Germinal center (tissue), 1 donor: ENCODE measurements at places on chromosomes 7 and 10.

GRCh38 chr10:132391676-132392020, 5.4 kb upstream of the PWWP2B start:
- no peak for DNase-seq

DNA sequence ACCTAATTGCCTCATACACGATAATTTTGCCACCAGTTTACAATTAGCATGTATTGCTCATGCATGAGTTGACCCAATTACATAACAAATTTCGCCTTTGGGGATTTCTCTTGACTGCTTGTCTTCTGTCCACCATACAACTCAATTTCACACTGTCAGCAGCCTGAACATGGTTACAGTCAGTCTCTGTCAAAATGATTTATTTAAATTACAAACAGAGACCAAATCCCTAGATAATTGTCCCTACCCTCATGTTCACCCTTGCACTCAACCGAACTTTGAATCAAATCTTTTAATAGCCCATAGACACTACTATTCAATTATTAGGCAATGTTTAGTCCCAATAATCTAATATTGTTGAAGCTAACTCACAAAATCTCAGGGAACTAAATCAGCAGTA, 59.7 kb upstream of the NEBL start:
- DNase-seq, result no peak

- no peak for DNase-seq
Measured at GRCh38 chr7:4722960-4723630, 41.0 kb downstream of the FOXK1 start.

DNA sequence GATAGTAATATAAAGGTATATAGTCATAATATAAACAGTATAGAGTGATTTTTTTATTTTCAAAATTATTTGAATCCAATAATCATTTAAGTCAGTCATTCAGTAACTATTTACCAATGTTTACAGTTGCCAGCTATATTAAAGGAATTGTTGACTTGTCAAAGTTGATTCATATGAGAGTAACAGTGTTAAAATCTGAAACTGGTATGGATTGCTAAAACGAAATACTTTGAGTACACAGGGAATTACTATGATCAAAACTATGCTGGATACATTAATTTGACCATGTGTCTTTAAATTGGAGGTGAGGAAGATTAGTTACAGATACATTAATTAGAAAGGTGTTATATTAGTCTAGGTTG, 282.6 kb downstream of the ADK start:
- DNase-seq, result no peak

DNA sequence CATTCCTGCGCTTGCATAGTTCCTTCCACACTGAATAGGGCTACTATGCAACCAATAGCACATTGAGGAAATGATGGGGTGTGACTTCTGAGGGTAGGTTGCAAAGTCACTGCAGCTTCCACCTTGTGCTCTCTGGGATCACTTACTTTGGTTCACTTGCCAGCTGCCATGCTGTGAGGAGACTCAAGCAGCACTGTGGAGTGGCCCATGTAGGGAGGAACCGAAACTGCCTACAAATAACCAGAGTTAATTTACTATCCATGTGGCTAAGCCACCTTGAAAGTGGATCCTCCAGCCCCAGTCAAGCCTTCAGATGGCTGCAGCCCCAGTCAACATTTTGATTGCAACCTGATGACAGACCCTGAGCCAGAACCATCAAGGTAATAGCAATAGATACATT, 64.3 kb downstream of the FAM204A start:
- DNase-seq, result no peak

GRCh38 chr7:105863876-105864275, 12.5 kb downstream of the ATXN7L1 start:
- DNase-seq, result no peak

GRCh38 chr7:42035210-42035609, 201.8 kb downstream of the GLI3 start:
- no peak for DNase-seq

DNA sequence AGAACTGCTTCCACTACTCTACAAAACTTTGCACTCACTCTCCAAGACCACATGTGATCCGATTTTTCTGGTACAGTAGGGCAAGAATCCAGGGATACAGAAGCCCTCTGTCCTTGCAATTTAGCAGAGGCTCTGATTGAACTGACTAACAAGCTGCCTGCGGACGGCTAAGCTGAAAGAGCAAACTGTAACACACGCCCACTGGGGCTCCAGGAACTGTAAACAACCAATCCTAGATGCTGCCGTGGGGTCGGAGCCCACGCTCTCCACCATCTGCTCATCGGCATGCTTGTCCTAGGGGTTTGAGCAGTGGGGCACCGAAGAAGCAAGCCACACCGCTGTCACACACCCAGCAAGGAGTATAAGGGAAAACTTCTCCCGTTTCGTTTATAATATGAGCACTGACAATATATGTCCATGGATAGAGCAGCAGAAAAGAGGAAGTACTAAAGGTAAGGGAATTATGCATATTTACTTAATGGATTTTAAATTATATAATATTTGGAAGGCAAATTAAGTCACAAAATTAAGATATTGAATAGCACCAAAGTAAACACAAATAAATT, 634.4 kb upstream of the POT1 start:
- no peak for DNase-seq

DNA sequence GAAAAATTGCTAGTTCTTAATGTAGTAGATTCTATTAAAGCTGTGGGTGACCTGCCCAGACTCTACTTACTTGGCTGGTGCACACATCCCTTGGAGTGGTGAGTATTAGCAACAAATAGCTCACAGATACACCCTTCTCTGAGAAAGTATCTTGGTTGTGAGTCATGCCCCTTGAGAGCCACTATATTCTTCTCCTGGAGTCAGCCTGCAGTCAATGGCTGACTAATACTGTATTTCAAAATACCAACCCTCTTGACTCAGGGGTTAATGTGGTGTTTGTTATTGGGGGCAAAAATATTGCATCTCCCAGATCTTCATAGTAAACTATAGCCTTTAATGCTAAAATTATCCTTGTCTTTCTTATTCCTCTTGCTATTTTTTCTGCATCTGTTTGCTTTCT, 354.9 kb downstream of the BMPER start:
- DNase-seq, result no peak

DNA sequence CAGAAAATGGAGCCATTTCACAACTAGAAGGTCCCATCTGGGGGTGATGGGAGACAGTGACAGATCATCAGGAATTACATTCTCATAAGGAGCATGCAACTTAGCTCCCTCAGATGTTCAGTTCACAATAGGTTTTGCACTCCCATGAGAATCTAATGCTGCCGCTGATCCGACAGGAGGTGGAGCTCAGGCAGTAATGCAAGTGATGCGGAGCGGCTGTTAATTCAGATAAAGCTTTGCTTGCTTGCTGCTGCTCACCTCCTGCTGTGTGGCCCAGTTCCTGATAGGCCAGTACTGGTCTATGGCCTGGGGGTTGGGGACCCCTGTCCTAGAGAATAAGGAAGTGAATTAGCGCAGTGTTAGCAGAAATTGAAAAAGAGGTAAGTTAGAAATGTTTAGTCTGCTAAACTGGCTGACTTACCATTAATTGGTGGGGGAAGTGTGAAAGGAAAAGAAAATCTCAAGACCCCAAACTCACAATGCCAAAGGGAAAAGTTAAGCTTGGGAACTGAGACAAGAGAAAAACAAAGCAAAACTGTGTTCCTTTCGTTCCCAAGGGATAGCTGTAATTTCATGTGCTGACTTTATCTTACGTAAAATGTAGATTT, 76.4 kb downstream of the LYZL2 start:
- no peak for DNase-seq

GRCh38 chr10:13939391-13939790, 352.6 kb downstream of the PRPF18 start:
- DNase-seq, result no peak

DNA sequence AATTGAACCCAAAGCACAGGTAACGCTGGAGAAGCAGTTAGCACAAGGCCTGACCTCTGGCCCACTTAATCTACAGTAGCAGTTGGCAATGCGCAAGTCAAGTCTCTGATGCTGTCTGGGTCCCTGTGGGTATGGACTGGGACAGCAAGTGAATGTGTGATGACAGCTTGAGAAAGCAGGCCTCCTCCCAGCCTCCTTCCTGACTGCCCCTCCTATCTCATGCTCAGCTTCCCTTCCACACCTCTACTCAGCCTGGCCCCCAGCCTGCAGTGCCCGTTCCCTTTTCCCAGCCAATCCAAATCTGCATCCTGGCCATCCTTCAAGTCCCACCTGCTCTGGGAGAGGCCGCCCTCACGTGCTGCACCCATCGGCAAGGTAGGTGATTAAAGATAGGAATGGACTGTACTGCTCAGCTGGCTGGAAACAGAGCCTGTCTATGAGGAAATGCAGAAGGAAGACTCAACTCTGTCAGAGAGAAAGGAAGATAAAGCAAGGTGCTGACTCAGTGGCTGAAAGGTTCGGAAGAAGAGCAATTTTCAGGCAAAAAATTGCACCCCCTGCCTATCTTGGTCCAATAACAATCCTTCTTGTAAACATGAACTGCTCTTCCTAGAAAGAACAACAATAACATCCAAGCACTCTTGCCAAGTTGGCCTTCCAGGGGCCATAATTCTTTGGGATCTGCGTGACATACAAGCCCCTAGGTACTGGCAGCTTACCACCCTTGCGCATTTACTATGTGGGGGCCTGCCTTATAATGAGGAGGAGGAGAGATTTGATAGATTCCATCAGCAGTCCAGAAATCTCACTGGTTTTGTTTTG, 16.6 kb upstream of the FGFR2 start:
- DNase-seq, result no peak

- DNase-seq, result no peak
Measured at GRCh38 chr10:113897693-113898618, 43.5 kb downstream of the NHLRC2 start.

DNA sequence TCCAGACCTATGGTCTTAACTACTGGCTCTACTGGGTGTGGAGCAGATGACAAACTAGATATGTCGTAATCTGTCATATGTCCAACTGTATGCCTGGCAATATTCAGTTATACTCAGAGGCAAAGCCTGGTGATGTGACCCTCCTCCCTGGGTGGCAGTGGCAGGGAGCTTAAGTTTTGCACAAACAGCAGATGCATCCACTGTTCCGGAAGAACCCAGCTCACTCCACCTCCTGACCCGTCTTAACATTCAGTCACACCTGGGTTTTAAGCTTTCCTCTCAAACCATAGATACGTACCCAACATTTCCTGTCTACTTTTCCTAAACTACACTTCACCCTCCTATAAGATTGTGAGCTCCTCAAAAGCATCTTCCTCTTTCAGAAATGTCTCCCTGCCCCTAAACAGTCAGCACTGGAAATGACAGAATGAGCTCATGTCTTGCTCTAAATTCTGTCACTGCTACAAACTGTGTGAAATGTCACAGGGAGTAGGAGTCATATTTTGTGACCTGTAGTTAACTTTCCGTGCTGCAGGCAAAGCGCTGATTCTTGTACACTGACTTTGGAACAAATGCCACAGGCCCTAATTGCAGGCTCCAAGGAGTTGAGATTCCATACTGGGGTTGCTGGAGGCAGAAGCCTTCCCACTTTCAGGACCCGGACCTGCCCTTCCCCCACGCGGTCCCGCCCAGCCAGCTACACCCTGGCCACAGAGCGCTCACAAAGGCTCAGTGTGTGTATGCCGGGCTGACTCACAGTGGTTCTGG, 23.9 kb downstream of the SCD start:
- no peak for DNase-seq

DNA sequence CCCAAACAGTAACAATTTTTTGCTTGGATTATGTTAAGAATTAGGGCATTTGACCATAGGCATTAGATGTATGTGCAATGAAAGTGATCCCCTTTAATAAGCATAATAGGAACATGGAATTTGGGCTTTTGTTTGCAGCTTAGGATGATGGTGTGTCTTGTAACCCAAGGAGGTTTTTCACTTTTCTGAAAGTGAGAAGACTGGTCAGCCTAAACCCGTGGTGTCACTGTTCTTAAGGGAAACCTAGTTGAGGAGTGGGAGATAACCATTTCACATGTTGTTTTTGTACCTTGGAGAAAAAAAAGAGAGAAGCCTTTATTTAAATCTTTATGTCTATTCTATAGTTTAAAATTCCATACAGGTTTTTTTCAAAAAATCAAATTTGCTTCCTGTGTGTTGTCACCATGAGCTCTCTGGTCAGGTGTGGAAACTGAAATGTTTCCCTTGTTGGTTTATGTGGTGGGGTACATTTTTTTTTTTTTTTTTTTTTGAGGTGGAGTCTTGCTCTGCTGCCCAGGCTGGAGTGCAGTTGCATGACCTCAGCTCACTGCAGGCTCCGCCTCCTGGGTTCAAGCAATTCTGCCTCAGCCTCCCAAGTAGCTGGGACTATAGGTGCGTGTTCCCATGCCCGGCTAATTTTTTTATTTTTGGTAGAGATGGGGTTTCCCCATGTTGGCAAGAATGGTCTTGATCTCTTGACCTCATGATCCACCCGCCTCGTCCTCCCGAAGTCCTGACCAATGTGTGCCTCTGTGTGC, 7.7 kb downstream of the CCM2 start:
- DNase-seq, result no peak

DNA sequence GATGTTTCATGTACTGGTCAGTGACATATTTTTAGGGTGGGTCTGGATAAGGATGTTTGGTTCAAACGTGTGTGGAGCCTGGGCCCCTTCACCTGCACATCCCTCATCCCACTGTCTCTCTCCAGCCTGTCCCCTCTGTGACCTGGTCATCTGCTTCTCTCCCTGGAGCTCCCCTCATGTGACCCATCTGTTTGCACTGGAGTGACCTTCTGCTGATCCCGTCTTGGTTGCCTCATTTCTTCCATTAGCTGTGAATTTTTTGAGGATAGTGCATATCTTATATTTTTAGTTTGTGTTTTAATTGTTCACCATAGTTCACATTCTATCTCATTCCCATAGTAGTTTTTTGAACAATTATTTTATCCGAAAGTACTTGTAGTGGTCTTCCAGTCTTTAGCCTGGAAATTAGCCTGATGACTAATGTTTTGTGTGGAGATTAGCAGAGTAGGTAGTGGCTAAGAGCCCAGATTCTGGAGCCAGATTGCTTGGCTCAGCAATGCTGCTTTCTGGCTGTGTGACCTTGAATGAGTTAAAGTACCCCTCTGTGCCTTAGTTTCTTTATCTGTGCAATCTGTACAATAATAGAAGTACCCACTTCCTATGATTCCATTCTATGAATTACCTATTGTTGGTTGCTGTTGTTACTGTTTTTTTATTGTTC, 224.5 kb downstream of the LRMDA start:
- DNase-seq, result no peak

GRCh38 chr10:48943096-48943495, 3.5 kb upstream of the LRRC18 start:
- DNase-seq, result no peak

- DNase-seq, result no peak
Measured at GRCh38 chr7:116087984-116088383, 57.4 kb upstream of the TFEC start.
